ENCODE measurements at places on chromosomes 7 and 10. TPM values are rescaled to one million over a fixed set of nuclear protein-coding genes. Genes with fewer than 3 reads are reported as not detected.

Gene ASB10
- polyA plus RNA-seq = 0.12 TPM

Gene STEAP4
- polyA plus RNA-seq = 0.38 TPM

Gene SDK1
- polyA plus RNA-seq = 10.2 TPM

Gene MTERF1
- polyA plus RNA-seq = 17.8 TPM

Gene NUDT13
- 10.1 TPM for polyA plus RNA-seq

Gene ZNF853
- polyA plus RNA-seq = 20.5 TPM

- no peak for DNase-seq
Observed at GRCh38 chr7:141513720-141514119, 37.5 kb upstream of the AGK start.

GRCh38 chr10:59888781-59889435, 17.4 kb downstream of the CCDC6 start:
- DNase-seq = no peak

DNA sequence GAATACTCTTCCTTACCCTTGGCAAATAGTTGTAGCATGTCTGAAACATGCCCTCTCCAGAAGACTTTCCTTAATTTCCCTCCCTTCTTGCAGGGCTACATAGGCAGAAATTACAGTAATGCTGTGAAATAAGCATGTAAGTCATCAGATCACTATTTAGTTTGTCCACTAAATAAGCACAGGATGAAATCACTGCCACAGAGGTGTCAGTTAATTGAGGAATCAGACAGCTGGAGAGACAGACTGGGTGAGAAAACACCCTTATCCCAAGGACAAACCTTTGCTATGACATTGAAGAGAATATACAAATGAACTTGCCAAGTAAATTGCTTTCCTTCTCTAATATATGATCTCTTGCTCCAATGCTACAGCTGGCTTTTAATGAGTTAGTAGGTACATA, 129.3 kb downstream of the CHRM2 start:
- no peak for DNase-seq

- no peak for DNase-seq
Observed at GRCh38 chr7:8278183-8278582, 16.2 kb upstream of the ICA1 start.

Measured in left renal cortex interstitium (tissue), 4 donors.